ENCODE measurements at places on chromosomes 6 and 20.

GRCh38 chr6:30443657-30444450 lies 45.5 kb upstream of the HLA-E start:
- peak; percentile 10 for DNase-seq

- DNase-seq: peak; percentile 35
These were observed 61.3 kb upstream of the EPB41L1 start for GRCh38 chr20:36093025-36093803.

- DNase-seq: no peak
These were observed 4.4 kb downstream of the FOXA2 start for GRCh38 chr20:22579711-22580697.

GRCh38 chr6:144339859-144340452 lies 54.8 kb downstream of the UTRN start:
- DNase-seq: no peak

DNA sequence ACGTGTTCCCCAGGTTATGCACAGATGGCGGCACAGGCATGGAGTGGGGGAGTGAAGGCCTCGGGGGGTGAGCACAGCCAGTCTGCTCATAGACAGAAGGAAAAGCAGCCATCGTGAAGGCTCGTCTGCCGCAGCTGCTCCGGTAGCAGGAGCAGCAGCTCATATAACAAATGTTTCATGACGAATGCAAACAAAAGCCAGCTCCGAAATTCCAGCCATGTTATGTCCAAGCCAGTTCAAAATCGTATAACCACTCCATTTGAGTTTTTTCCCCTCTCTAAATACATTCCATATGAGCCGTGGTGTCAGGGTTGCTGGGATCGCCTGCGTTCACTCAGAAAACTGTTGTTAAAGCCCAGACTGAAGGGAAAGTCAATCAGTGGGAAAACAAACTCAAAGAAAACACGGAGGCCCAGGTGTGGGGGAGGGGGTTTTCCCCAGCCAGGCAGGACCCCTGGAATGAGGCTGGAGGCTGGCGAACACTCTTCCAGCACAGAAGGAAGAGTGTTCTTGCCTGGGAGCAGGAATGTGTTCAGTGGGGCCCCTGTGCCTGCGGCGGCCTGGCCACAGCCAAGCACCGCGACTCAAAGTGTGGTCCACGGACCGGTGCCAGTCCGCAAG lies 280.4 kb upstream of the TAB2 start:
- DNase-seq: peak; percentile 84

DNA sequence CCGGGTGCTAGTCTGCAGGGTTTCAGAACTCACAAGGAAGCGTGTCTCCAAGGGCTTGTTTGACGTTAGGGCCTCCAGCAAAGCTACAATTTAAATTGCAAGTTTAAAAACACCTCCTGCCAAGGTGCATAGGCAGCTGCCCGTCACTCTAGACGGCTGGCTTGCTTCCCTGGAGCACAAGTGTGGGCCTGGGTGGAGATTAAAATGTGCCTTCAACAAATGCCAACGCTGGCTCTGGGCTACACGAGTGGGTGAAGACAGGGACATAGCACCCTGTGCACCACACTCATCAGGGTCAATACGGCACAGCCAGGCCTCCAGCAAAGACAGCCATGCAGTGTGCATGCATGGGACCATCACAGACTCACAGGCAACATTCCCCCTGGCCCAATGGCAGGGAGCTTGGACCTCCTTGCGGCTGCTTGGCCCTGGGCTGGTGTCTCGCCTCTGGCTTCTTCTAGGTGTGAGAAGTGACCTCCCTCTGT lies 48.4 kb upstream of the FRMD1 start:
- DNase-seq: no peak

DNA sequence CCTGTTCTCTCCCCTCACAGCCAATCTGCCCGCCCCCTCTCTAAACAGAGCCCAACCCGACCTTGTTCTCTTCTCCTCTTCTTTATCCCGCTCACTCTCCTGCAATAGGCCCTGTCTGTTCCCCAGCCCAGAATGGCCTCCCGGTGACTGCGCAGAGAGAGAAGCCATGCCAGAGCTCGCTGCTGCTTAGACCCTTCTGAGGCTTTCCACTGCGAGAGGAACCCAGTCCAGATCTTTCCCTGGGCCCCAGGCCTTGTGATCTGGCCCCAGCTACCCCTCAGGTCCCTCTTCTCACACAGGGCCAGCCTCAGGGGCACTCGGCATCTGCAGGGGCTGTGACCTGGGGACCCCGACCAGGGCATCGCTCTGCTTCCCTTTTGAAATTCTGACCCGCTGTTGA lies 58.1 kb downstream of the TMEM242 start:
- no peak for DNase-seq

- DNase-seq: peak; percentile 24
These were observed 100.9 kb upstream of the PMEPA1 start for GRCh38 chr20:57810511-57811373.

DNA sequence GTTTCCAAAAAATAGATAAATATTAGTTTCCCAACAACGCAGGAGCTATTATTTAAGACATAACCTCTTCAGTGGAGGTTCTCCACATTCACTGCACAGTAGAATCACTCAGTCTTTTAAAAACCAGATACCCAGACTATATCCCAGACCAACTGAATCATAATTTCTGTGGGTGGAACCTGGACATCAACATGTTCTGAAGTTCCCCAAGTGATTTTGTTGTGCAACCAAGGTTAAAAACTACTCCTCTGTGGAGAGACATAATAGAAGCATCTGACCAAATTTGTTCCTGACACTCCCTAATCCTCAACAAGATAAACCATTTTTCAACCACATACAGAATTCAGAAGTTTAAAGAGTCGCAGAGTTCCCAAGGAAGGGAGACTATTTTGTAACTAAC lies 42.3 kb downstream of the STK38 start:
- DNase-seq: no peak

- DNase-seq: no peak
These were observed 92.0 kb upstream of the TMEM181 start for GRCh38 chr6:158467923-158468322.

GRCh38 chr6:74356391-74356790 lies 660.4 kb downstream of the CD109 start:
- peak; percentile 33 for DNase-seq

DNA sequence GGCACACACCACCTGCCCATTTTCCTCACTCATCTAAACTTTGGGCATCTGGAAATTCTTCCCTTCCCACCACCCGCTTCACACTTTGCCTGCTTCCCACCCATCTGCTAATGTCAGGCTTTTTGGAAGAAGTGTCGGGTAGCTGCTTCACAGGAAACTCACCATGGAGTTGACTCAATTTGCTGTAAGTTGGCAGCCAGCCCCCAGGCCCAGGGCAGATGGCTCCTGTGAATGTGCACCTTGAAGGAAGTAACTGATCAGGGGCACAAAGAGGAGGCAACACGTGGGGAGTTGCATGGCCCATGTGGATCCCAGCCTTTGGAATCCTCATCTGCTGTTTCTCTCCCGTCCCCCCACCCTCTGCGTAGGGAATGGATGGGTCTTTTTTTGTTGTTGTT lies 87.3 kb downstream of the PPP1R14C start:
- peak; percentile 33 for DNase-seq

GRCh38 chr20:45595235-45595634 lies 16.2 kb upstream of the WFDC8 start:
- no peak for DNase-seq

- no peak for DNase-seq
These were observed 309.4 kb downstream of the UTRN start for GRCh38 chr6:144594585-144594984.

- no peak for DNase-seq
These were observed 36.9 kb downstream of the CCN2 start for GRCh38 chr6:131914234-131914633.

- peak; percentile 4 for DNase-seq
These were observed 176.5 kb downstream of the CENPW start for GRCh38 chr6:126516411-126516810.

- DNase-seq: peak; percentile 5
These were observed 315 bp upstream of the PDE10A start for GRCh38 chr6:165663377-165663735.

DNA sequence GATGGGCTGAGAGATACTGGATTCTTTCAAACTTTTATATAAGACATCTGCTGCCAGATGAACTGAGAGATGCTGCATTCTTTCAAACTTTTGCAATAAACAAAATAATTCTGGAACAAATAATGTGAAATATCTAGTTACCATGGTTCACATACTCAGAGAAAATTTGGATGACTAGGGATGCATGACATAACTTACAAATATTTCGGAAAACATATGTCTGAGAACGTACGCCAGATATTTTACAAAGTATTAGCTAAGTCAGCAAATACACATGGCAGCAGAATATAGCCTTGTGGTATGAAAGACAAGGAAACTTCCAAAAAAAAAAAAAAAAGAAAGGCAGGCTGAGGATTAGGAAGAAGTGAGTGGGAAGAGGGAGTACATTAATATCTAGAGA lies 113.3 kb upstream of the TRAF3IP2 start:
- peak; percentile 79 for DNase-seq

GRCh38 chr6:134908906-134909516 lies 40.9 kb downstream of the ALDH8A1 start:
- DNase-seq: peak; percentile 99

DNA sequence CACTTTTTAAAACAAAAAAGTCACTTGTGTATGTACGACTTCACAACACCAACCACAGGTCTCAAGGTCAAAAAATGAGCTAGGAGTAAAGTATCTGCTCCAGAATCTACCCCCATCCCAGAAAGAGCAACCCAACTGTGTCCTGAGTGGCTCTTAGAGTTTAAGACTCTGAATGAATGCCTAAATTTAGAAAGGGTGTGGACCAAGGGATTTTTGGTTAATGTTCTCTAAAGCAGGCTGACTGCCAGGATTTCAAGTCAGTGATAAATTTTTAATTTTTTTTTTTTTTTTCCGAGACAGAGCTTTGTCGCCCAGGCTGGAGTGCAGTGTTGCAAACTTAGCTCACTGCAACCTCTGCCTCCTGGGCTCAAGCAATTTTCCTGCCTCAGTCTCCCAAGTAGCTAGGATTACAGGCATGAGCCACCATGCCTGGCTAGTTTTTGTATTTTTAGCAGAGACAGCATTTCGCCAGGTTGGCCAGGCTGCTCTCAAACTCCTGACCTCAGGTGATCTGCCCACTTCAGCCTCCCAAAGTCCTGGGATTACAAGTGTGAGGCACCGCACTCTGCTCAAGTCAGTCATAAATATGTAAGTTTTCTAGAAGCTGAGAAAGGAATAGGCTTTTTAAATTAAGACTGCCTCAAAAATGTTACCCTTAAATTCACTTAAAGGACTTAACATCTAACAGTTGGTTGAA lies 20.2 kb downstream of the STAU1 start:
- DNase-seq: no peak

- no peak for DNase-seq
These were observed 652.1 kb upstream of the SLC35B3 start for GRCh38 chr6:9087470-9087869.

DNA sequence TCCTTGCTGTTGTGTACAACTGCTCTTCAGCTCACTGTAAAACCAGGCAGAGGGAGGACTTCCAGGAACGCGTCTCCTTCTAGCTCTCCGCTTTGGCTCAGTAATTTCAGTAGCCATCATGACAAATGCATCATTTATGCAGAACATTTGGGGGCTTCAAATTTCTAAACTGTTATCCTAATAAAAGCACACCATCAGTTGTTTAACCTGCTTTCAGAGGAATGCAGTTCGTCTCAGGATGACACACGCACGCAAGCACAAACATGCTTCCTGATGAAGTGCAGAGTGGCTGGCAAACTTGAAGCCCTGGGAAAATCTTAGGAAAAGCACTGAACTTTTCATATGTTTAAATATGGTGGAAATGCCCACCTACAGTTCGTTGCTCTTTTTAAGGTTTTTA lies 24.4 kb downstream of the SLC22A23 start:
- DNase-seq: no peak

DNA sequence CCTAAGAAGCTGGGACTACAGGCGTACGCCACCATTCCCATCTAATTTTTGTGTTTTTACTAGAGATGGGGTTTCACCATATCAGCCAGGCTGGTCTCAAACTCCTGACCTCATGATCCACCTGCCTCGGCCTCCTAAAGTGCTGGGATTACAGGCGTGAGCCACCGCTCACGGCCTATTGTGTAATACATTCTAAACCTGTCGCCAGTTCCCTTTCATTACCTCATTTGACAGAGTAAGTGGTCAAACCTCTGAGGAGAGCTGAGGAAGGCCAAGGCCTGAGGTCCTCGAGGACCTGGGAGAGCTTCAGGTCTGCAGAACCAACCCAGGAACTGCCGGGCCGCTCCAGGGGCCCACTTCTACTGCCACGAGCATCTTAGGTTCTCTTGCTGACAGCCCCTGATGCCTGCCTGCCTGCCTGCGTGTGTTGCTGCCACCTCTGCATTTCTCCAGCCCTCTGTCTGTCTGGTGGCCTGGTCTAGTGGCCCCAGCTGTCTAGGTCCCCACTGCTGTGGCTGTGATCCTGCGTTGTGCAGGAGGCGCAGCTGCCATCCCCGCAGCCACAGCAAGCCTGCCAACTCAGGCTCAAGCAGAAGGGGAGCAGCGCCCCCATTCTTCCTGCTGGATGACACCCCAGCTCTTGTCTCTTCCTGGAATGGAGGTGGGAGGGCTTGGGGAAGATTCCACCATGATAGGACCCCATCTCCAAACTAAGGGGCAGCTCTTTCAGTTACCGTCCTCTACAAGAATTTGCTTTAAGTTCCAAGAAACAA lies 45.3 kb downstream of the PRR18 start:
- no peak for DNase-seq

DNA sequence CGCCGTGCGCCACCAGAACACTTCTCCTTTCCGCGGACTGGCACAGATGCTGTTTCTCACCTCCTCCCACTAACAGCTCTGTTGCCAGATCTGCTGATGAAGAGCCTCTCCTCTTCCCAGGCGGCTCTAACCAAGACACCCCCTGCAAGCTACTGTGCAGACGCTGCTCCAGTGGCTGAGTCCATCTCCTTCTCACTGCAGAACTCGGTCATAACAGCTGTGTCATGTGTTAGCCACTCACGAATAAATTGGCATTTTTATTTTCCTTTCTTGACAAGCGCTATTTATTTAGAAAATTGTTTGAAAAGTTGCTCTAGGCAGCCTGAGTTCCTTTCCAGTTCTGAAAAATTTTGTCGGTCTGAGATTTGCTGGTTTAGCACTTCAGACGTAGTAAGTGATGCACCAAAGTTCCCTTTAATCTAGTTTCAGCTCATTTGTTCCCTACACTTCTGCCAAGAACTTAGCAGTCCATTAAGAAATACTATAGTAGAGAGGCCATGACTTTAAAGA lies 12.8 kb upstream of the PLEKHG1 start:
- no peak for DNase-seq

- peak; percentile 93 for DNase-seq
These were observed 220.8 kb upstream of the FOXA2 start for GRCh38 chr20:22805219-22805618.

GRCh38 chr6:99412065-99412464 lies 13.0 kb downstream of the PNISR start:
- DNase-seq: no peak

GRCh38 chr20:53652859-53653517 lies 59.3 kb upstream of the ZNF217 start:
- no peak for DNase-seq

GRCh38 chr6:81734081-81734480 lies 18.4 kb downstream of the TENT5A start:
- DNase-seq: no peak

GRCh38 chr6:39566456-39566855 lies 158.8 kb downstream of the KIF6 start:
- DNase-seq: peak; percentile 18

- no peak for DNase-seq
These were observed 64.2 kb downstream of the YTHDF1 start for GRCh38 chr20:63151554-63152321.

- no peak for DNase-seq
These were observed 22.3 kb downstream of the TPBG start for GRCh38 chr6:82385961-82386360.

GRCh38 chr6:147384029-147384428 lies 124.5 kb upstream of the SAMD5 start:
- no peak for DNase-seq

All from fibroblast of skin of abdomen (primary cell).